ENCODE measurements at places on chromosomes 1 and 21.

DNA sequence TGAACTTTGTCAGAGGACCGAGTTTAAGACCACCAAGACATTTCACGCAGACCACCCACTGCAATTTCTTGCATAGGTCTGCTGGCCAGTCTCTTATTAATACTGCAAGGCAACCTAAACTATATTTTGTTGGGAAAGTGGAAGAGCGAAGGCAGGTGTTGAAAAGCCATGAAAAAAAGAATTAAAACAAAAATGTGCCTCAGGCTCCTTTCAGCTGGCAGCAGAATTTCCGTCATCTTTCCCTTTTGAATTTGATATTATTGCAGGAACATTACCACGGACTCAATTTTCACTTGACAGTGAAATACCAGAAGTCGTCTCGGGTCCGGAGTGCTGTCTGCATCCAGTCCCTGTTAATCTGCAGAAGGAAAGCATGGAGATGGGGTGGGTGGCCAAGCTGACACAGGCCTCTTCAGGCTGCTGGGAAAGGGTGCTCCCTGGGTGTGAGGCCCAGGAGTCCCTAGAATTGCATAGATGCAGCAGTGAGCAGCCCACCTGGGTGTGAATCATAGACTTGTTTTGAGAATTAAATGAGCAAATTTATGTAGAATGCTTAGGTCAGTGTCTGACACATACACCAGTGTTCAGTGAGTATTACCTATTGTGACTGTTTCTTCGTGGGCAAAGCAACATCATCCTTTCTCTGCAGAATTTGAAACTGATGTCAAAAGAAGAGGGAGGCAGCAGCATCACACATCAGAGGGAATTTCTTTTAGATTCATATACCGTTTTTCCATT is 150.7 kb downstream of the PBX1 start:
- DNase-seq, result no peak

DNA sequence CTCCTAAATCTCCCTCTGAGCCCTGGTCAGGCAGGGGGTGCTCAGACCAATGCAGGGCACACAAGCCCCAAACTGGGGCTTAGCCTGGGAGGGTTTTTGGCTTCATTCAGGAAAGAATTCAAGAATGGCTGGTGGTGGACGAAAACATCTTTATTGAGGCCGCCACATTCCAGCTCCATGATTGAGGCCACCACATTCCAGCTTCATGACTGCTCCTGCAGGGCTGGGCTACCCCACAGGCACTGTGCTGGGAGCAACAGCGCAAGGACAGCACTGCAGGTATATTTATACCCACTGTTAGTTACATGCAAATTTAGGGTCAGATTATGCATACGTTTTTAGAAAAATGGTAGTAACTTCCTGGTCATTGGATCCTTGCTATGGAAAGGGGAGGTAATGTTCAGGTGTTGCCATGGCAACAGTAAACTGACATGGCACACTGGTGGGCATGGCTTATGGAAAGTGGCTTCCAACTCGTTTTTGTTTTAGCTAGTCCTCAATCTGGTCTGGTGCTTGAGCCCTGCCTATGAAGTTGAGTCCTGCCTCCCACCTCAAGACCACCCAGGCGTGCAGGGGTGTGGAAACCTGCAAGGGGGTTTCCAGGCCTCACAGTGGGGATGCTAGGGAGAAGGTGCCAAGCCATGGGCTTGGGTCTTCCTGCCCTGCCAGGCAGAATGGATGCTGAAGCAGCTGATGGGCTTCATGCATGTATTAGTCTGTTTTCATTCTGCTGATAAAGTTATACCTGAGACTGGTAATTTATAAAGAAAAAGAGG is 348.7 kb upstream of the AJAP1 start:
- no peak for DNase-seq

DNA sequence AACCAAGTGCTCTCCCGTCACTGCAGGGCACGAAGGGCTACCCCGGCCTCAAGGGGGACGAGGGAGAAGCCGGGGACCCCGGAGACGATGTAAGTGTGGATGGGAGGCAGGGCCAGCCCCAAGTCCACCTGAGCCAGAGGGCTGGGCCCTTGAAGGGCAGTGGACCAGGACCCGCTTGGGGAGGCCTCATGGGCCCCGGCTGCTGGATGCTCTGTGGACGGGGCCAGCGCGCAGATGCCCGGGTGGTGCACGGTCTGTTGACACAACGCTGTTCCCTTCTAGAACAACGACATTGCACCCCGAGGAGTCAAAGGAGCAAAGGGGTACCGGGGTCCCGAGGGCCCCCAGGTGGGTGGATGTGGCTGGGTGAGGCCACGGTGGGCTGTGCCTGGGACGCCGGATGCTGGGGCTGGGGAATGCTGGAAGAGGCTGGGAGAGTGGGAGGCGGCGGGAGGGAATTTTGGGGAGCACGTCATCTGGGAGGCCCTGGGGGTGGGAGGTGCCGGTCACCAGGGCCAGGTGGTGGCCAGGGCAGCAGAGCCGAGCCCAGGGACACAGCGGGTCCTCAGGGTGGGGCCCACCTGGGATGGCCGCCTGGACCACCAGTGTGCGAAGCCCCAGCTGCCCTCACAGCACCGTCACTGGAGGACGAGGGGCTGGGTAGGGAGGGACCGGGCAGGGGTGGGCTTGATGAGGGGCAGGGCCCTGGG is 17.5 kb downstream of the COL6A1 start:
- DNase-seq, result no peak

DNA sequence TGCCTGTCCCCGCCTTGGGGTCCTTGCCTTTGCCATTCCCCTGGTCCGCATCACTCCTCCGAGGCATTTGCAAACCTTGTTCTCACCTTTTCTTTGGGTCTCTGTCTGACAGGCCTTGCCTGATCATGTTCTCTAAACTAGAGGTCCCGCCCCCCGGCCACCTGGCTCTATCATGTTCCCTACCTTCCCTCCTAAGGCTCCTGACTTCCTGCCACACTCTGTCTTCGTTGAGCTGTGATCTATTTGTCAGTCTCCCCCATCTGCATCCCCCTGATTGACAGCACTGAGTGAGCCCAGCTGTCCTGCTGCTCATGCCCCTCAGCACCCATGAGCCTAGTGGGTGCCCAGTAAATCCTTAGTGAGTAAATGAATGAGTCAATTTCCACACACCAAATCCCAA is 22.8 kb downstream of the ERG start:
- no peak for DNase-seq

- no peak for DNase-seq
These were observed 287.9 kb downstream of the LTN1 start for GRCh38 chr21:28704746-28705145.

- no peak for DNase-seq
These were observed 82.5 kb upstream of the DPH5 start for GRCh38 chr1:101108111-101108500.

DNA sequence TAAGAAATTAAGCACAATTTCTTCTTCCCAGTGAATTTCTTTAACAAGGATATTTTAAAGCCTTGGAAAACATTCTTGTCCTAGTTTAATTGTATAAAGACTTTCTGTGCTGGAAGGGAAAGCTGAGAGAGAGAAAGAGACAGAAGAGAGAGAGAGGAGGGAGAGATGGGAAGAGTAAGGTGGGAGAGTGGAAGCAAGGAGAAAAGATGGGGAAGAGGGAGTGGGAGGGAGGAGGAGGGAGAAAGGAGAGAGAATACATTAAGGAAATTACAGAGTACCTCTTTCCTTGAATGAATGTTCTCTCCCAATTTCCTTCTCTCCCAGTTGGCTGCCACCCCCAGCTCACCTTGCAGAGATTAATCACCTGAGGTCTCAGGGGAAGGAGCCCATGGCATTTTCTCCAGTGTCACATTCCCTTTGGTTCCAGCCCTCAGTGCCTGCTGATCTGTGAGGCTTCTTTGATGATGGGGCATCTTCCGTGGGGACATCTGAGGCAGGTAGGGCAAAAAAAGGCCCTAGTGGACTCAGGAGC is 32.4 kb upstream of the KCNA10 start:
- DNase-seq, result no peak

DNA sequence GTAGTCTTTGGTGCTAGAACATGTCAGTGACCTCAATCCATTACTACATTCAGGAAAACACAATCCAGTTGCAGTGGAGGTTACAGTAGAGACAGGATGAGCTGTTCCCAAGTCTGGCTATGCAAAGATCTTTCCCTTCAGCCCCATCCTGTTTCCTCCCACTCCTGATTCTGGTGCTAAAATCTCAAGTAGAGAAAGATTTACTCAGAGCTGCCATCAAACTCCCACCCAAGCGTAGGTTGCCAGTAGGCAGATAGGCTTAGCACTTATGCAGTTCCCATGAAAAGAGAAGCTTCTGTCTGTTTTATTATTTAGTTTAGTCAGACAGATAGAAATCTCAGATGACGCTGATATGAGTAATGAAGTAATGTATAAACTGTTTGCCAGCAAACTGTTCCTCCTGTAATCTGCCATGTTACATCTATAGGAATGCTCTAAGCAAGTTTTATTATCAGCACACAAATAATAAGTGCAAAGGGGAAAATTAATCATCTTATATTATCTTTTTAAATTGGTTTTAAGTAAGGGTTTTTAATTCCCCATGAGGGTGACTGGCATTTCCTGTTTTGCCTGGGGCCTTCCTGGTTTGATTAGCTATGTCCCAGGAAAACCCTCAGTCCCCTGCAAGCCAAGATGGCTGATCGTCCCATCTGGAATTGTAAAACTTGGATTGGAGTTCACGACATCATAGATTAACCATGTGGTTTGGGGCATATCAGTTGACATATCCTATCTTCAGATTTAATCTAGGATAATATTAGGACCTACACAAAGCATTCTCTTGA is 188.3 kb upstream of the PALMD start:
- DNase-seq, result no peak

DNA sequence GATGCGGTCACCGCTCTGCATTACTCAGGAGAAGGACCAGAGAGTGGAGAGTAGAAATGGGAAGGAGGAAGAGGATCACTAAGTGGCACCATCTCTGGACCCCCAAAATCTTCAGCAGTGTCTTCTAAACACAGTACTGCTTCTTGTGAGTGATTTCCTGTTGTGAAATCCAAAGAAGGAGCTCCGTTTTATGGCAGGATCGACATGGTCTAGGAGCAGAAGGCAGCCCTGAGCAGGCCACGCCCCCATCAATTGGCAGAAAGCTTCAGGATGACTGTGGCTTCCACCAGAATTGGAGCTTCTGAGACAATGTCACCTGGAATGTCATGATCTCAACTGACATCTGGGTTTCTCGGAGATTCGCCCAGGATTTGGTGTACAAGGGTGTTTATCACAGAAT is 171.5 kb downstream of the ADSS2 start:
- no peak for DNase-seq

DNA sequence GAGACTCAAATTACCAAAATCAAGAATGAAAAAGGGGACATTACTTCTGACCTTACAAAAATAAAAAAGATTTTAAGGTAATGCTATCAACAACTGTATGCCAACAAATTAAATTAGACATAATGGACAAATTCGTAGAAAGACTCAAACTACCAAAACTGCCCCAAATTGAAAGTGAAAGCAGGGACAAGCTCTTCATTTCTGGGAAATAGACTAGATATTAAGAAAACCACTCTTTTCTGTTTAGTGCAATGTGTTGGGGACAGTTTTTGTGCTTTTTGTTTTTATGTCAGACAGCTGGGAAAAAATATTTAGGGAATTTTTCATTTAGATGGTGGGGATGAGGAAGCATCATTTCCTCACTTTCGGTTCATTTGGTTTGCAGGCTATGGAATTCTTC is 4.9 kb upstream of the GBP1 start:
- DNase-seq, result peak; percentile 55

DNA sequence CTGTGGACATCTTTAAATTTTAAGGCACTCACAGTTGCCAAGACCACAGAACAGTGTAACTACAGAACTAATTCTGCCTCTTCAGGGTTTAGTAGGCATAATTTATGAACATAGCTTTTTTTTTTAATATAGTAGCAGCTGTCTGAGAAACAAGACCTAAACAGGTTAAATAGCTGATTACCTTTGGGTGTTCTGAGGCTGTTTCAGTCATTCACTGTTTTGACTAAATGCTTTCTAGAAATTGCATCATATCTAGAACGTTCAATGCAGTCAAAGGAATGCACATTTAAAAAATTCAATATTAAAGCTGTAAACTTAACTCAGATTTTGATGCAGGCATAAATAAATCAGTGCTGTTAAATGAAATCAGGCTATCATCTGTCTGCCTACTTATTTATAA is 101.6 kb downstream of the BRINP3 start:
- no peak for DNase-seq

GRCh38 chr21:27450216-27450615 is 483.3 kb upstream of the ADAMTS5 start:
- no peak for DNase-seq

- DNase-seq, result no peak
These were observed 133.8 kb downstream of the ZSCAN20 start for GRCh38 chr1:33606272-33606671.

GRCh38 chr1:210384625-210385024 is 55.9 kb downstream of the HHAT start:
- no peak for DNase-seq

GRCh38 chr21:20902998-20903397 is 95.2 kb upstream of the NCAM2 start:
- DNase-seq, result no peak

GRCh38 chr1:3497521-3497920 is 43.1 kb downstream of the ARHGEF16 start:
- no peak for DNase-seq

DNA sequence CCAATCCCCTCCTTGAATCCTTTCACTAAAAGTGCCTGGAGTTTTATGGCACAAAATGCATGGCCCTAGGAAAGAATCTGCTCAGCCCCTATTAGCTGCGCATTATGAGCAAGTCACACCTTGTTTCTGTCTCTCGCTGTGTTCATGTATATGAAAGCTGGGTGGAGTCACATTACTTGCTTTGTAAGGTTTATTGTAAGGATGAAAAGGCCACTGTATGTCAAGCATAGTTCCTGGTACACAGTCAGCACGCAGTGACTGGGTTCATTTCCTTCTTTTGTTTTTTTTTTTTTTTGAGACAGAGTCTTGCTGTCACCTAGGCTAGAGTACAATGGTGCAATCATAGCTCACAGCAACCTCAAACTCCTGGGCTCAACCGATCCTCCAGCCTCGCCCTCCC is 6.7 kb upstream of the SLC9A1 start:
- peak; percentile 20 for DNase-seq

GRCh38 chr1:210796421-210796820 is 337.5 kb downstream of the KCNH1 start:
- no peak for DNase-seq

DNA sequence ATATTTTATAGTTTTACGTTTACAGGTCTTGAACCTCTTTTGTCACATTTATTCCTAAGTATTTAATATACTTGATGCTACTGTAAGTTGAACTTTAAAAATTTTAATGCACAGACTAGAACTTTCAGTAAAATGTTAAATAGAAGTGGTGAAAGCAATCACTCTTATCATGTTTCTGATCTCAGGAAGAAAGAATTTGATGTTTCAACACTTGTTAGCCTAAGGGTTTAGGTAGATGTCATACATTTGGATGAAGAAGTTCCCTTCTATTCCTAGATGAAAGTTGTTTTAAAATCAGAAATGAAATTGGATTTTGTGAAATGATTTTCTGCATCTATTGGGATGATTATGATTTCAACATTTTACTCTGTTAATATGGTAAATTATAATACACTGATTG is 63.6 kb upstream of the TTLL7 start:
- no peak for DNase-seq
